ENCODE measurements at places on chromosomes 4 and X. TPM values are rescaled to one million over a fixed set of nuclear protein-coding genes. Genes with fewer than 3 reads are reported as not detected.

Gene UTP3
- 15.7 TPM for total RNA-seq

DNA sequence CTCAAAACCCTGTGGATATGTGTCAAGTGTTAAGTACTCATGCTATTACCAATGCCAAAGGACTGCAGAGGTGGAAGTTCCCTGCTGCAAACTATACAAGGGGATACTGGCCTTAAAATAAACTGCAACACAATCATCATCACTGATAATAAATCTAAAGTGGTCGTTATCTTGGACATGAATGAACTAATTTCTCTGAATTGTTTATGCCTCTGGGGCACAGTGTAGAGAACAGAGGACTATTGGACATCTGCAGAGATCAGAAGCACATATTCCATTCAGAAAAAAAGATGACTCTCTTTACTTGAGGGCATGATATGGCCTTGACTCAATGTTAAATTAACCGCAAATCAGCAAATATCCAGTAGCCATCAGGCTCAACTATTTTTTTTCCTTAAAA, 542.6 kb upstream of the IGFBP7 start:
- no peak for DNase-seq

GRCh38 chr4:62279689-62280088, 1079.6 kb downstream of the ADGRL3 start:
- DNase-seq, result no peak

Gene TKTL1
- total RNA-seq, result not detected

- DNase-seq, result peak; percentile 86
These were observed 60.2 kb upstream of the CBR4 start for GRCh38 chr4:169070071-169070894.

Gene CT45A2
- total RNA-seq, result 0.69 TPM

DNA sequence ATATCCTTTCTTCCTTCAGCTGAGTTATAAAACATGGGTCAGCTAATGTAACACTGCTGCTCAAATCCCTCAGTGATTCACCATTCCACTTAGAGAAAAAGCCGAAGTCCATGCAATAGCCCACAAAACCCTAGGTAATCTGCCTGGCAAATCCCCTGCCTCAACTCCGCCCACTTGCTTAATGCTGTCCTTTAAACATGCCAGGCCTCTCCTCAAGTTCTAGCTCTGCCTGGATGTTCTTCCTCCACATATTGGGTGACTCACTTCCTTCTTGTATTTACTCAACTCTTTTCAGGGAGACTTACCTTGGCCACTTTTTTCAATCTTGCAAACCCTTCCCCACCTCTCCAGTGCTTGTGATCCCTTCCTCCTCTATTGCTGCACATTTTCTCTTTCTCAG, 89.8 kb downstream of the EMCN start:
- DNase-seq, result no peak

DNA sequence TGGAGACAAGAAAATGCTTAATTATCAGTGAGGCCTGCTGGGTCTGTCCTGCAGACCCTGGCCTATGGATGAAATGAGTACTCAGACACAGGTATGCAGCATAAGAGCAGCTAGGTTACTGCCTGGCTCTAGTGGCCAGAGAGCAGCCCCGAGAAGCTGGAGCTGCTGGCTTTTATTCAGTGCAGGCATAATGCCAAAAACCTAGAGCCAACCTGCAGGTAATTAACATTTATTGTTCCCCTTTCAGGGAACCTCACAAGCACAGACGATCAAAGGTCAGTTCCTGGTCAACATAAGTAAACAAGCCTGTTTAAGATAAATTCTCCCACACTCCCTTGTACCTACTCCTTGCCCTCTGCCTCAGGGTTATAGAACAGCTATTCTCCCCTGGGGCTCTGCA, 13.3 kb downstream of the IDS start:
- no peak for DNase-seq

GRCh38 chr4:38377195-38377594, 286.8 kb upstream of the KLF3 start:
- no peak for DNase-seq

DNA sequence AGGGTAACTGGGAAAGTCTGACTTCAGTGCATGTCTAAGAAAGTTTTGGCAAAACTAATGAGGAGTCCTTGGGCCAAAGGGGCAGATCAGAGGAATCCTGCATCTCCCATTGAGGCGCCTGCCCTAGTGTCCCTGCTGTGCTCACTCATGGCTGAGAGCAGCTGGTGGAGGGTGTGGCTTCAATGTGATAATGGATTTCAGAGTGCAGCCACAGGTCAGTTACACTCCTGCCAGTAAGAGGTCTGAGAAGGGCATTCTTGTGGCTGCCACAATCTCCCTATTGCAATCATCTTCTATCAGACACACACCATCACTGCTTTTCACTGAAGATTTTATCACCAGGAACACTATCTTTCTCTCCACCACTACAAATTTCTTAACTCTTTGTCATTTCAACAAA, 457.1 kb downstream of the MID1IP1 start:
- DNase-seq, result peak; percentile 39

Gene VCX
- 3.8 TPM for total RNA-seq

DNA sequence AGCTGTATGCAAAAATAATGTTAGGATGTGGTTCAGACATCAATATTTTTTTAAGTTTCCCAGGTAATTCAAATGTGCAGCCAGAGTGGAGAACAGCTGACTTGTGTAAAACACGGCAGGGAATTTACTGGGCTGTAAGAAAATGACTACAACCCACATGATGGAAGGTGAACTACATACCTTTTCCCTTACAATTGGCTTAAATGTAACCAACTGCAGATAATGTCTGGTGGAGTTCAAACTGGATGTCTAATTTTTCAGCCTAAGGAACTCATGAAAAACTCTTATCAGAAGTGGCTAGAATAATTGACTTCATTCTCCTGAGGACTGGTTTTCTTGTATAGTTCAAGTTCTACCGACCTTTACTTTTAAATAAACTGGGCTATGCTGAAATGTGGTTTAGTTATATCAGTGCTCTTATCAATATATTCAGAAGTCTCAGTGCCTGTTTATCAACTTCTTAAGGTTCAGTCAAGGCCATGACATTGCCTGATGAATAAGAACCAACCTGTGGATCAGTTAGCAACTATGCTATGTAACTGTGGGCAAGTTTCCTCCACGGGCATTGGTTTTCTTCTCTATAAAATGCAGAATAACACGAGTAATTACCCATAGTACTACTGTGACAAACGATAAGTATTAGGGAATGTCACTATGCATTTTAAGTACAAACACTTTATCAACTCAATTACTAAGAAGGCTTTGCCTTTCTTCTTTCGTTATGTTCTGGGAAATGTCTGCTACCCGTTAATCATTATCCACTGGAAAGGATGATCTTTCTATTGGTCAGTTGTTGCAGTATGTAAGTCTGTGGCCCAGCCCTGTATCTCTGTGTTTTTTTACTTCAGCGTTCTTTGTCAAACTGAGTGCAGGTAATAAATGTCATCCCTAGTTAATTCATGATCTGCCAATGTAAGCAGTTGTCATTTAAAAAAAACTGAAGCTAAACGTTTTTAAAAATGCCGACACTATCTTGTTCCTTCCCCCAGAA, 181.6 kb downstream of the PCDH7 start:
- no peak for DNase-seq

Gene GASK1B
- 0.23 TPM for total RNA-seq

- DNase-seq, result no peak
These were observed 25.9 kb downstream of the EIF2S3 start for GRCh38 chrX:24080704-24081103.

Gene APLN
- 0.34 TPM for total RNA-seq

- no peak for DNase-seq
These were observed 73.9 kb downstream of the AMELX start for GRCh38 chrX:11366998-11367595.

- DNase-seq, result peak; percentile 7
These were observed 36.0 kb downstream of the SLC9A7 start for GRCh38 chrX:46722742-46723568.

DNA sequence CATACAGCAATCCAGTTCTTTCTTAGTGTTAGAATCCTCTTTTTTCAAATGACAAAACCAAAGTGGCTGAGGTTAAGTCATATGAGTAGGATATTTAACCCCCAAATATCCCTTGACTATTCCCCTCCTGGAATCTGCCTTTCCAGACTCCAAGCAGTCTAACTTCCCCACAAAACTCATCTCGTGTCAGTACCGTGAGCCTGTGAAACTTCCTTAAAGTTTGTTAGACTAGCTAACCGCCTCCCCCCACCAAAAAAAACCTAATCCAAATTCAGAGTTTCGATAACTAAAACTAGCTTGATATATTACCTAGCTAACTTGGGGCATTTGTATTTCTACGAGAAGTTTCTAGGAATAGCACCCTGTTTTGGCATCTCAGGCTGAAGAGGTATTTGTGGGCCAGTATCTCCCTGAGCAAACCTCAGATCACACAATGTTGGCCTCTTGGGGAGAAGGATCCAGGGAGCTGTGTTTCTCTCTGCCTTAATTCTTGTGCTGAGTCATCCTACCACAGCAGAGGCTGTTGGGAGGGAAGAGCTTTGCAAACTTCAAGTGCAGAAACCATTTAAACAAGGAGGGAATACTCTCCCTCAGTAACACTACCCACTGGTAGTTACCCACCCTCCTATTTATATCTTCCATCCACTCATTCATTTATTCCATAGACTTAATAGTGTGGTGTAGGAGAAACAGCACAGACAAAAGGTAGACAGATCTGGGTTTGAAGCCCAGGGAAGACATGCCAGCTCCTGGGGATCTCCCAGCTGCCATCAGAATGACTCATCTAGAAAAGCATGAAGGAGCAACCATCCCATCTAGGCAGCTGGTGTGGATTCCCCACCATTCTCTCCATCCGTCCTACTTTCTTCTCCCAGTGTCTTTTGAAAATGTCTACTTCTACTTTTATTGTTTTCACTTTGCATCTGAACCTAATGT, 39.3 kb upstream of the TXK start:
- DNase-seq, result peak; percentile 76

- DNase-seq, result no peak
These were observed 22.0 kb downstream of the TNMD start for GRCh38 chrX:100606753-100607152.

DNA sequence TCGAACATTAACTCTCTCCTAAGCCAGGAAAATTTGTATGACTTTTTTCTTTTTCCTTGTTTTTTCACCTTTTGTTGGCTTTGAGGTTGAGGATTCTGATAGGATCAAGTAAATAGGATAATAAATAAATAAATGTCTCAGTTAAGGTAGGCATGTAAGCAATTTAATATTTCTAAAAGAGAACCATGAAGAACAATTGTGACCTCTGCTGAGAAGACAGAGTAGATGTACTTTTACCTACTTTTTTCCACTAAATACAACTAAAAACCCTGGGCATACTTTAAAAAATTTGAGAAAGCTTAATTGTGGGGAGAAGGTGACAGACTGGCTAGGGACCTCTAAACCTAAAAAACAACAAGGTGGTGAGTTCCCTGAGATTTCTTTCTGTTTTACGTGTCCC, 31.6 kb upstream of the CLNK start:
- no peak for DNase-seq

Gene TMEM150C
- 0.36 TPM for total RNA-seq

- DNase-seq, result no peak
These were observed 146.2 kb downstream of the KCNIP4 start for GRCh38 chr4:21802406-21802805.

Gene NPY5R
- total RNA-seq, result not detected

Gene ZFP92
- 0.80 TPM for total RNA-seq

DNA sequence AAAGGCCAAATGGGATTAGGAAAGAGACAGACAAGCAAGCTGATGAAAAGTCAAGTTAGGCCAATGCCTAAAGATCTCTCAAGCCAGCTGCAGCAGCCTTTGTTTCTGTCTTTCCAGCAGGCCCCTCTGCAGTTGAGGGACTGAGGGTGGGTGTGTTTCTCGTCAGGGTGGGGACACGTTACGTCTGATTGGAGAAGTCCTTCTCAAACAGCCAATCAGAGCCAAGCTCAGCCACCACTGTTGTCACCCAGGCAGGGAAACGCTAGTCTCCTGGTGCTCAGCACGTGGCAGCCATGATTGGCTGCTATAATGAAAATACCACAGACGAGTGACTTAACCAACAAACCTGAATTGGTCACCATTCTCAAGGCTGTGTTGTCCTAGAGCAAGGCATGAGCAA, 177.1 kb upstream of the LCORL start:
- no peak for DNase-seq

DNA sequence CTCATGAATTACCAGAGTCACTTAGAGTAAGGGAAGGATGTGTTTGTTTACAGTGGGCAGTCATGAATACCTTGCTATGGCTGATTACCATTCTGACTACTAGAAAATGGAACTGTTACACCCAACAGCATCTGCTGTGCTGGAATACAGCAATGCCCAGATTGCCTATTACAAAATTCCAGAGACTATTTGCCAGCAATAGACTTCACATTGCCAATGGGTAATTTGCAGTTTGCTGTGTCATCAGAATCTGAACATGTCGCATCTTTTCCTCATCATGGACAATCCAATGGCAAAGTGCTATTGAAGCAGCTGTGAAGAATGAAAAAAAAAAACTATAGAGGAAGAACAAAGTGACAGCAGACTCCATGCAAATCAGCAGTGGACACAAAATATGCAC, 356.6 kb downstream of the CXXC4 start:
- no peak for DNase-seq

- DNase-seq, result peak; percentile 7
These were observed 14.3 kb downstream of the FAM9C start for GRCh38 chrX:13029887-13030771.

DNA sequence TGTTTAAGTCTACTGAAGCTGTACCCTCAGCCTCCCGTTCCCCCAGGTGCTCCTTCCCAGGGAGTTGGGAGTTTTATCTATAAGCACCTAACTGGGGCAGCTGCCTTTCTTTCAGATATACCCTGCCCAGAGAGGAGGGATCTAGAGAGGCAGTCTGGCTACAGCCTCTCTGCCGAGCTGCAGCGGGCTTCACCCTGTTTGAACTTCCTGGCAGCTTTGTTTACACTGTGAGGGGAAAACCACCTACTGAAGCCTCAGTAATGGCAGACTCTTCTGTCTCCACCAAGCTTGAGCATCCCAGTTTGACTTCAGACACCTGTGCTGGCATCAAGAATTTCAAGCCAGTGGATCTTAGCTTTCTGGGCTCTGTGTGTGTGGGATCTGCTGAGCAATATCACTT, 122.5 kb downstream of the MAGEE1 start:
- no peak for DNase-seq

DNA sequence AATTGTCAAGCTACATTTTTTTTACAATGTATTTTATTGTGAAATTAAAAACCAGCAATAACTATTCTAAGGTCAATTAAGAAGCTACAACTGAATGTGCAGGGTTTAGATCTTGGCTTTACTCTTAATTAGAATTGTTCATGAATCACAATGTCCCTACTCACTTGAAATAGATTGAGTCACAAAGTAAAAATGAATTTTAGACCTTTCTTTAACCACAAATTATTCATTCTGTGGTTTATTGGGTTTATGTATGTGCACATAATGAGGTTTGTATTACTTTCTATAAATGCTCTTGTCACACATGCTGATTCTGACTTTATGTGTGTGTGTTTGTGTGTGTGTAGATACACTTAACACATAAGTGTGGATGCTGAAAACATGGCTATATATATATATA, 647.0 kb upstream of the AADAT start:
- DNase-seq, result no peak

GRCh38 chr4:89175611-89176010, 64.3 kb downstream of the TIGD2 start:
- DNase-seq, result no peak

- DNase-seq, result no peak
These were observed 38.3 kb upstream of the NDP start for GRCh38 chrX:44011506-44011905.

Gene GYPE
- total RNA-seq, result not detected

Gene HTRA3
- 0.27 TPM for total RNA-seq

- peak; percentile 43 for DNase-seq
These were observed 53.8 kb upstream of the OTUD4 start for GRCh38 chr4:145234091-145234706.

Gene MAGED4
- total RNA-seq, result 42.3 TPM

Gene DGKK
- total RNA-seq, result 0.11 TPM

All from Daoy (cell line).